Pancreas (tissue), 10 donors: ENCODE measurements at places on chromosomes 2 and 18.

- H3K27me3 ChIP-seq, result no peaks in the 10 kb centered on the region
- no peaks in the 10 kb centered on the region for H3K36me3 ChIP-seq
- no peak overlapping the region for H3K4me3 ChIP-seq
- no peak for DNase-seq
- H3K4me1 ChIP-seq, result no peaks in the 10 kb centered on the region
These were observed 70.0 kb downstream of the HDAC4 start for GRCh38 chr2:239330836-239331235.

DNA sequence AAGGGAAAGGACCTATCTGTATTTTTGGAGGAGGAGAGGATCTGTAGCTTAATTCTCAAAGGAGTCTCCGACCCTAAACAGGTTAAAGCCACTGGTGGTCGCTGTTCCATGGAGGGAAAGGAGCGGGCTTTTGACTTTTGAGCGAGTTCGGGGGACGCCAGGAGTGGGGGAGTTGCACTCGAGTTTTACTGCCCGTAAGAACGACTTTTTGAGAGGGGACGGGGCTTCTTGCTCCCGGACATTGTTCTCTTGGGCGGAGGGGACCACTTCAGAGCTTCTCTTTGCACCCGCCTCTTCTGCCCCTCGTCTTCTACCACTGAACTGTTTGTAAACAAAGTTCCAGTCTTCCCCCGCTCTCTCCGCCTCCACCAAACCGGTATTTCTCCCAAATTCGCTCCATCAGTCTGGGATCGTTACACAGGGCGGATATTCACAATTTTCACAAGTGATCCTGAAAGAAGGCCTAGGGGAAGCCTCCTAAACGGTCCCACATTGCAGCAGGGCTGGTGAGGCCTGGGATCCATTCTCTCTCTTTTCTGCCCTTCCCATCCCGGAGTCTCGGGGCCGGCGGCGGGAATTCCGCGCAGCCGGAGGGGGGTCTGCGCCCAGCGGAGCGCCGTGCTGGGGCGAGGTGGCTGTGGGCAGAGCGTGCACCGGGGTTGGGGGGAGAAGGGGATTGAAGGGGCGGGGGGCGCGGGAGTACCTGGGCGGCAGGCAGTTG lies 6.6 kb downstream of the DLX2 start:
- DNase-seq, result no peak
- no peak overlapping the region for H3K27ac ChIP-seq
- no peak overlapping the region for H3K4me3 ChIP-seq
- peaks cover 14% of the 10 kb centered on the region for H3K27me3 ChIP-seq
- peaks cover 10% of the 10 kb centered on the region for H3K4me1 ChIP-seq
- no peaks in the 10 kb centered on the region for H3K36me3 ChIP-seq

DNA sequence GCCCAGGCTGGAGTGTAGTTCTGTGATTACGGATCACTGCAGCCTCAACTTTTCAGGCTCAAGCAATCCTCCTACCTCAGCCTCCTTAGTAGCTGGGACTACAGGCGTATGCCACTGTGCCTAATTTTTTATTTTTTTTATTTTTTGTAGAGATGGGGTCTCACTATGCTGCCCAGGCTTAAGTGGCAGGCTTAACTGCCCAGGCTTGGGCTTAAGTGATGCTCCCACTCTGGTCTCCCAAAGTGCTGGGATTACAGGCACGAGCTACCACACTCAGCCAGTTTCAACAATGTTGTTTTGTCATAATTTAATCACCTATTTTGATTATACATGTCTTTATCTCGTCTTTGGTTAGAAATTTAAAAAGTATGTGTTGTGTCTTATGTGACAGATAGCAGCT lies 18.2 kb downstream of the UGGT1 start:
- peaks cover 36% of the 10 kb centered on the region for H3K36me3 ChIP-seq
- H3K27me3 ChIP-seq, result no peaks in the 10 kb centered on the region
- H3K4me3 ChIP-seq, result no peak overlapping the region
- DNase-seq, result no peak

GRCh38 chr2:80748592-80748991 lies 444.0 kb upstream of the LRRTM1 start:
- no peak overlapping the region for H3K27ac ChIP-seq
- no peaks in the 10 kb centered on the region for H3K27me3 ChIP-seq
- no peaks in the 10 kb centered on the region for H3K4me1 ChIP-seq
- DNase-seq, result no peak
- no peaks in the 10 kb centered on the region for H3K36me3 ChIP-seq

DNA sequence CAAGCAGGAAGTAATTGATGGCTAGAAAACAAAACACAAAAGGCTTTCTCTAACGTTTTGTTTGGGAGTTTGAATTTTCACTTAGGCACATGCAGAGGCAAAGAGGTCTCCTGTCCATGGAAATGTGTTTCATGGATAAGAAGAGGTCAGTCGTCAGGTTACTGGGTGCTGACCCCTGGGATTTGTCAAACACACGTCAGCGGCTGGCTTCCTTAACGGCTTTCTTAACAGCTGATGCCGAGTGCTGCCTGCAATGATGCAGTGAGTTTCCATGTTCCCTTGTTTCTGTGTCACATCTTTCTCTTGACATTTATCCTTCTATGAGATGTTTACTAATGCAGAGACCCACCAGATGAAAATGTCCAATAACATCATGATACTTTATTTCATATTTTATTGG lies 31.7 kb downstream of the GPR39 start:
- no peaks in the 10 kb centered on the region for H3K27me3 ChIP-seq
- no peak overlapping the region for H3K27ac ChIP-seq
- no peak overlapping the region for H3K4me3 ChIP-seq

- no peaks in the 10 kb centered on the region for H3K4me1 ChIP-seq
- no peak for DNase-seq
- H3K4me3 ChIP-seq, result no peak overlapping the region
- H3K36me3 ChIP-seq, result no peaks in the 10 kb centered on the region
- no peaks in the 10 kb centered on the region for H3K27me3 ChIP-seq
- H3K27ac ChIP-seq, result no peak overlapping the region
These were observed 230.7 kb downstream of the HAUS1 start for GRCh38 chr18:46334868-46335281.

DNA sequence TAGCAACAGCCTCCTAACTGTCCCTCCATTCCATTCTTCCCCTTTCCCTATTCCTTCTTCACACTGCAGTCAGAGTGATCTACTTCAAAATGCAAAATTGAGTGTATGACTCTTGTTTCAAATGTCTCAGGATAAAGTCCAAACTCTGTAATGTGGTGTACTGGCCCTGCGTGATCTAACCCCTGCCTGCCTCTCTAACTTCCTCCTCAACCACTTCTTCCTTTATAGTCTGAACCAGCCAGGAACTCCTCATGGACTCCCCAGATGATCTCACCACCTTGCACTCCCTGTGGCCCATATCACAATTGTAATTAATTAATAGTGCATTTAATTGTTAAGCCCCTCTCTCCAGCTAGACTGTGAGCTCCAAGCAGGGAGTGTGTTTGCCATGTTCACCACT lies 3.1 kb upstream of the B3GNT2 start:
- H3K4me3 ChIP-seq, result no peak overlapping the region
- H3K27me3 ChIP-seq, result no peaks in the 10 kb centered on the region
- no peak for DNase-seq
- no peak overlapping the region for H3K27ac ChIP-seq
- peaks cover 24% of the 10 kb centered on the region for H3K4me1 ChIP-seq

GRCh38 chr2:54040250-54040649 lies 69.5 kb upstream of the PSME4 start:
- no peaks in the 10 kb centered on the region for H3K27me3 ChIP-seq
- no peaks in the 10 kb centered on the region for H3K4me1 ChIP-seq
- no peaks in the 10 kb centered on the region for H3K36me3 ChIP-seq
- no peak for DNase-seq
- no peak overlapping the region for H3K4me3 ChIP-seq

DNA sequence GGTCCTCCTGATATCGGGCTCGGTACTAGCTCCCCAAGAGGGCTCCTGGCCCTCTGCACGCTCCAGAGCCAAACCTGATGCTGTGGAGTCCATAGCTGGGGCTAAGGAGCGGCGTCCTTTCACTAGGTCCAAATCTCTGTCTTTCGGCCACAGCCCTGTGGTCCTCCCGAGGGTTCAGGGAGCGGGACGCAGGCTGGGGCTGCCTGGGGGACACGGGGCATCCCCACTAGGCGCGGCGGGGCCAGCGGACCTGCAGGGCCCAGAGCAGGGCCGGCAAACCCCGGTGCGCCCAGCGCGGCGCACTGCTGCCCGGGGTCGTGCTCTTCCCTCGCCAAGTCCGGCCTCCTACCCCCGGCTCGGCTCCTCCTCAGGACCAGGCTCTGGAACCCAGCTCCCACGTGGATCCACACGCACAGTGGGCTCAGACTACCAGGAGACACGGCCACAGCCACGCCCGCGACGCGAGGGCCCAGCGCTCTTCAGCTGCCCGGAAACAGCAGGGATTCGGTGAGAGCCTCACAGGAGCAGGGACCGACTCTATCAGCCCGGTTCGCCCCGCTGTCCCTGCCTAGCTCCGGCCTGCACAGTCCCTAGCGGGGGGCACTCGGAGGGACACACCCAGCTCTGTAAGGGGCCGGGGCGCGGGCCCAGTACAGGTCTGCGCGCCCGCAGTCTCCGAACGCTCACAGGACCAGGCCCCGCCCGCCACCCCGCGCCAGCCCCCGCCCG lies 593 bp downstream of the ZNF514 start:
- DNase-seq, result peak; percentile 73
- H3K27ac ChIP-seq, result no peak overlapping the region
- H3K4me1 ChIP-seq, result peaks cover 3% of the 10 kb centered on the region
- peak overlapping the region; percentile 68 for H3K4me3 ChIP-seq

DNA sequence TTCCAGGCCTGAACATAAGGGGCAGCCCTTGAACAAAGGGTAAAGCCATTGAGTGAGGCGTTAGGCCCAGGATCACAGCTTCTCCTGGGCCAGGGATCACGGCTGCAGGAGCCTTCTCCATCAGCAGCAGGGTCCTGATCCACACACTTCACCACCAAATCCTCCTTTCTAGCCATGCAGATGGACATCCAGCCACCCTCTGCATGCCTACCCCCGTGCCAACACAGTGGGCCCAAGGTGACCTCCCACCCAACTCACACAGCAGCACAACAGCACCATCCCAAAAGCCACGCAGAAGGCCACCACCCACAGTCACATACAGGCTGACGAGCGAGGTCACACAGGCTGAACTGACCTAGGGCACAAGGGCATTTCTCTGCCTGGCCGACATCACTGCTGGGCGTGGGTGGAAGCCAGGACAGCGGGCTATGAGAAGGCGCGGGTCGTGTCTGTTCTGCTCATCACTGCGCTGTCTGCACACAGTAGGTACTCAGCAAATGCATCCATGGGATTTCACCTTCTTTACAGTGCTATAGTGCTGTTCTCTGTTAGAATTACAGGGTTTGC lies 31.2 kb downstream of the TFCP2L1 start:
- no peaks in the 10 kb centered on the region for H3K27me3 ChIP-seq
- H3K36me3 ChIP-seq, result no peaks in the 10 kb centered on the region
- H3K4me1 ChIP-seq, result no peaks in the 10 kb centered on the region
- H3K27ac ChIP-seq, result no peak overlapping the region
- H3K4me3 ChIP-seq, result no peak overlapping the region

DNA sequence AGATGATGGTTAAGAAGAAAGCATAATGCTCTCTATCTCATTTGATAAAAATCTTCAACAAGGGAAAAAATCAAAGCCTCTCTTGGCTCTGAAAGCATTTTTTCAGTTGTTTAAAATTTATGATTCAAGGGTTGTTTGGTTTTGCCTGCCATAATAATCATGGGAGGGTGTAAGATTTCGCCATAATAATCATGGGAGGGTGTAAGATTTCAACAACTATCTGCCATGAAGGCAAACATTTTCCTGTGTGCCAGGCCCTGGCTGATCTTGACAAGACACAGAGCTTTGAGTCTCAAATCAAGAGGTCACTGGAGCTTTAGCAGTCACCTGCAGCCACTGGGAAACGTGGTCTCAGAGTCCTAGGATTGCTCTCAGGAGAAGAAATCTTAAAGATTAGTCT lies 175.1 kb upstream of the PIEZO2 start:
- H3K4me3 ChIP-seq, result no peak overlapping the region
- no peaks in the 10 kb centered on the region for H3K27me3 ChIP-seq
- no peaks in the 10 kb centered on the region for H3K4me1 ChIP-seq
- no peaks in the 10 kb centered on the region for H3K36me3 ChIP-seq
- no peak overlapping the region for H3K27ac ChIP-seq

DNA sequence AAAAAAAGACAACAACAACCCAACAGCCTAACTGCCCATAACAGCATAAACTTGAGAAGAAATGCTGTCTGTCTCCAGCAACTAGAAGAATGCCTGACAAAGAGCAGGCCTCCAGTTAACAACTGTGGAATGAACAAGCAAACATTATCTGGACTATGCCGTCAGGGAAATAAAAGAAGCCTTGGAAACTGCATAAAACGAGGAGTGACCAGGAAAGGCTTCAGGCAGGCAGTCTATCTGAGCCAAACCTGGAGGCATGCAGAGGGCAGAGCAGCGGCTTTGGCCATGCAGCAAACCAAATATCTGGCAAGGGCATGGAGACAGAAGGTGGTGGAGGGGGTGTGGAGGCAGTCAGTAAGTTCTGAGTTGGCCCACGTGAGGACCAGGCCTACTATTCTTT lies 11.1 kb downstream of the HES6 start:
- no peaks in the 10 kb centered on the region for H3K27me3 ChIP-seq
- H3K27ac ChIP-seq, result no peak overlapping the region
- no peak for DNase-seq
- H3K4me3 ChIP-seq, result no peak overlapping the region
- H3K36me3 ChIP-seq, result no peaks in the 10 kb centered on the region

- no peak for DNase-seq
- H3K4me1 ChIP-seq, result no peaks in the 10 kb centered on the region
- no peaks in the 10 kb centered on the region for H3K36me3 ChIP-seq
- no peak overlapping the region for H3K4me3 ChIP-seq
- no peak overlapping the region for H3K27ac ChIP-seq
These were observed 29.8 kb downstream of the ARMC9 start for GRCh38 chr2:231228223-231228622.

DNA sequence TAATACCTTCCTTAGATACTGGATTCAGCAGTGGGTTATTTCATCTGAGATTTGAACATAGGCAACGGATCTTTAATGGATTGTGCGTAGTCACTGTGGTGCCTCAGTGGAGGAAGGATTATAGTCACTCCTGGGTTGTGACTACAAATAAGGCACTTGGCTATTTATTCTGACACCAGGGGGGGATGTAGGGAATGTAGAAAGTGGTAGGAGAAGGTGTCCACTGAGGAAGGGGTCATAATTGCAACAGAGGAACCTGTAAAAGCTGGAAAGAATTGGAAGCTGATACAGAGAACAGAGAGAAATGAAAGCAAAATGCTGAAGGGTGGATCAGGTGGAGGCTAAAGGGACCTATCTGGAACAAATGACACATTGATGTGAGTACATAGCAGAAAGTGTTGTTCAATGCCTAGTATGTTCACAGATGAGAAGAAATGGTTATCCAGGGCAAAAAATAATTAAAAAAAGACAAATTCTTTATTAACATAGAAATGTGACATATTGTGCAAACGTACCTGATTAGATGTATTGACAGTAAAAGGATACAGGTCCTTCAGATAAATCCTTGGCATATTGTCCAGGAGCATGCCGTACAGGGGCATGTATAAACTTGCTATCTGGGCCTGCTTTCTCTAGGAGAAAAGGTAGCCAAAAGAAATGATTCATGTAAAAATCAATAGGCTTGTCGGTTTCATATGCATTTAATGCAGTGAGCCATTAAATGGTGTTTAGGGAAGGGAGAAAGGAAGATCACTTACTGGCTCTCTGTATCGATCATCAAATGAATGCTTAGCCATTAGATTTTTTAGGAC lies 91.2 kb upstream of the CCDC195 start:
- DNase-seq, result no peak
- no peak overlapping the region for H3K4me3 ChIP-seq
- H3K4me1 ChIP-seq, result no peaks in the 10 kb centered on the region
- no peak overlapping the region for H3K27ac ChIP-seq

- no peak overlapping the region for H3K4me3 ChIP-seq
- no peak overlapping the region for H3K27ac ChIP-seq
- DNase-seq, result no peak
- H3K4me1 ChIP-seq, result no peaks in the 10 kb centered on the region
These were observed 23.5 kb downstream of the ROCK2 start for GRCh38 chr2:11320698-11321492.
